Hypothalamus (tissue), 51 donors: ENCODE measurements at places on chromosomes 2 and 18.

DNA sequence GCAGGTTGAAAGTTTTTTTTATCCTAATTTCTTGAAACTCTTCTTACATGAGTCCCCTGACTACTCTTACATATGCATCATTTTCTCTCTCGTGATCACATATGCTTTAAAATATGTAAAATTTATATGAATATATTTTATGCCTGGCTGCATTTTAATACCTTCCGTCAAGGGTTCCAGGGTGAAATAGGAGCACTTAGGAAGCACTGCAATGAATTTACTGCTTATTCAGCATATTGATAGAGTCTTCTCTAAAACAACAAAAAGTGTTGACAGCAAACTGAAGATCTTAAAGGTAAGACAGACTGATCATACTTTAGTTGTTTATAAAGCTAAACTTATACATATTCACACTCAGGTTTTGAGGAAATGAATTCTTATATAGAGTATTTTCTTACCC is 1191.6 kb upstream of the CRIM1 start:
- DNase-seq, result no peak

DNA sequence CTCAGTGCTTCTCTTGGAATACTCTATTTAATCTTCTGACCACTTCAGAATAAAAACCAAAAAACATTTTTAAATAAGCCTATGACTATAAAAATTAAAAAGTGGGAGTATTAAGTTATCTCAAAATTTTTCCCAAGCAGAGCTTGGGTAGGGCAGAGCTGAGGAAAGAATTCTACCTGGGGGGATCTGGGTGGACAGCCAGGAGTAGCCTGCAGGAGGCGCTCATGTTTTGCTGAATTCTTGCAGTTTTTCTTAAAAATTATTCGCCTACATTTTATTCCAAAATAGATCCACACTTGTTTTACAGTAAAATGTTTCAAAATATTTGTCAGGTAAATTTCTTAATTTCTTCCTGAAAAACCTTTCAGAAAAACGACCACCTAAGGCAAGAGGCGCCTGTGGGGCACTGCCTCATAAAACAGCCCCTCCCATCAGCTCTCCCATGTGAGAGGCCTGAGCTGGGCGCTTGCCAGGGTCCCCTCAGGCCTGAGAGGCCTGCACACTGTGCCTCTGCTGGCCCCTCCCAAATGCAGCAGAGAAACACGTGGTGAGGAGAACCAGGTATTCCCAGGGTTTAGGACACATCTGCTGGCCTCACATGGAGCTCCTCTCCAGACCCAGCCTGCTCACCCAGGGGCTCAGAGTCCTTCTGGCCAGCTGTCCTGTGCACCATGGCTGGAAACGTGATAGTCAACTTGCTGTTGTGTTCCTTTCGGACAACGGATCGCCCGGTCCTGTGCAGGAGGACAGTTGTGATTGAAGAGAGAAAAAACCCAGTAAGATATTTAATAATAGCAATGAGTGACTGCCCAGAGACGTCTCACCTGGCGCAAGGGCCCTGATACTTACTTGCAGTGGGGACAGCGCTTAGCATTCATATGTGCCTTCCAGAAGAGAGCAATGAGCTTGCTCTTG is 17.5 kb downstream of the POLR1A start:
- DNase-seq, result no peak

DNA sequence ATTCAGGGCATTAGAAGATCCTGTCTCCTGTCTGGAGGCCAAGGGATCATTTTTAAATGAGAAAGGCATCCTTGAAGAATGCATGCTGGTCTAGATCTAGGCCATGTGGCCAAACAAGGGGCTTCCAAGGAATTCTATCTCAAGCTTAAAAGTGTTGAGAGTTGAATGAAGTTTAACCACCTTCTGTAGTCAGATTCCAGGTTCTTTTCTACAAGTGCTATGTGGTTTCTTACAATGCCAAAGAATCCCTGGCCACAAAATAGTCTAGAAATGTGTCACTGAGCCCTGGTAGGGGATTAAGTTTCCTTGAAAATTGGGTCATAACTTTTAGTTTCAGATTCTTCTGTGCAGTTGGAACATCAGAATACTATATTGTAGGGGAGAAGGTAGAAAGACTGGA is 640.7 kb upstream of the ACVR2A start:
- DNase-seq, result no peak

DNA sequence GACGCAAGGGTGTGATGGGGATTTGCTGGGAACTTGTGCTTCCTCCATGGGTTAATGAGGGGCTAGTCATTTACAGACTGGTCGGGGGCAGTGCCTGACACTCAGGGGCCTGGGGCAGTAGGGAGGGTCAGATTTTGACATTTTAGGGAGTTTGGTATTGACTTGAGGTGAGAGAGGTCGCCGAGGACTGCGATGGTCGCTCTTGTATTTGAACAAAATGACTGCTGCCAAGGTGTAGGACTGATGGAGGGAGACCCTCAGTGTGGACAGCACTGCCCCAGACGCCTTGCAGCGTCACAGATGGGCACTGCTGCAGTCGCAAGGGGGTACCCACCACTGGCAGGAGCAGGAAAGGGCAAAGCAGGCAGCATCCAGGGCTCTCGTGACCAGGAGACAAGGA is 182.9 kb downstream of the RTP5 start:
- DNase-seq, result no peak

DNA sequence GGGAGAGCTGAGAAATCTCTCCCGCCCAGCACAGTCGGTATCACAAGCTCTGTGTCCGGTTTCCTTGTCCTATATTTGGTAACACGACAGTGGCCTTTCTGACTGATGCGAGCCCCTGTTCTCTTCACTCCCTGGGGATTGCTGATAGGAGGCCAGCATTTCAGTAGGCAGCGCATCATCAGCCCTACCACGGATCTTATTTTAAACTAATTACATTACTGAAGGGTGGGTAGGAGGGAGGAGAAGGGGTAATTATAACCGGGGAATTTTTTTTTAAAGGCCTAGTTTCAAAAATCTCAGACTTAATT is 125.6 kb upstream of the LGALSL start:
- DNase-seq, result no peak

DNA sequence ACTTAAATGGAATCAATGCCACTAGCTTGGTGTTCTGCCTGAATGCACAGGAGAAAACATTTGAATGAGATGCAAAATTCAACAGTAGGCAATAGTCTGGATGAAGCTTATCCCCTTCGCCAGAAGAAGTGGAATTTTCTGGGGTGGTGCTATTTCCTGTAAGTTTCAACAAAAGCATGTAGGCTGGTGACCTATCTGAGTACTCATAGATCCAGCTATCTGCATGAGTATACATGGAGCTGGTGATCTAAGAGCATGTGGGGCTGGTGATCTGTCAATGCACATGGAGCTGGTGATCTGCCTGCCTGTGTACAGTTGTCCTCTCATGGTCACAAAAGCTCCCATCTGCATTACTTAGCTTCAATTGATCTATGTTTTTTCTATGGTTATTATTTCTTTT is 71.2 kb downstream of the SLC9A4 start:
- no peak for DNase-seq

DNA sequence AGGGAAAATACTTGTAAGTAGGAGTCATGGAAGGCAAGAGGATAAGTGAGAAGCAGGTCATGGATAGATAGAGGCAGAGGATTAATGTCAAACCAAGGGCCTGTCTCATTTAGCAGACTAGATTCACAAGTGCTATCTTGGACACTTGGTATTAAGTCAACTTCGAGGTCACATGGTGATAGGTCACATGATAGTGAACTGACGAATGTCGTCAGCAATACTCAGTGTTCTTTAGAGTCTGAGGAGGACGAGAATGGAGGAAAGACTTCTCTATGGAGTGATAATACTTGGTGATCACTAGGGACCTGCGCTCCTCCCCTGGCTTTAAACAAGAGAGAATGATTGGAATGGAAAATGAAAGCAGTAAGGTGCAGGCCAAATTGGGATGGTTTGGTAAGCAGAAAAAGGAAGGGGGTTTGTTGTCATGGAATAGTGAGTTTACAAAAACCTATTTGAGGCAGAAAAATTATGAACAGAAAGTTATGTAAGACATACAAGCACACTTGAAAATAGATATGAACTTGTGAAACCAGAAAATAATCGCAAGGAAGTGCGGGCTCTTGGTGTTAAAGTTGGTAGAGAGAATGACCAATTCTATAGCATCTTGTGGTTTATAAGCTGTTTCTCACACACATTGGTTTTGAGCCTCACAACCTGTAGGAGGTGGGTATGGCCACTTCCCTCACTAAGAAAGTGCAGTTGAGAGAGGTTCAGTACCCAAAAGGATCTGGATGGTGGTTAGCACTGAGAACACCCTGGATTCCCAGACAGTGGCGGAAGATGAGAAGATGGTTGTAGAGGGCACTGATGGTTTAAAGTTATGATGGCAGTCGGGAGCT is 141.5 kb downstream of the WDSUB1 start:
- no peak for DNase-seq

DNA sequence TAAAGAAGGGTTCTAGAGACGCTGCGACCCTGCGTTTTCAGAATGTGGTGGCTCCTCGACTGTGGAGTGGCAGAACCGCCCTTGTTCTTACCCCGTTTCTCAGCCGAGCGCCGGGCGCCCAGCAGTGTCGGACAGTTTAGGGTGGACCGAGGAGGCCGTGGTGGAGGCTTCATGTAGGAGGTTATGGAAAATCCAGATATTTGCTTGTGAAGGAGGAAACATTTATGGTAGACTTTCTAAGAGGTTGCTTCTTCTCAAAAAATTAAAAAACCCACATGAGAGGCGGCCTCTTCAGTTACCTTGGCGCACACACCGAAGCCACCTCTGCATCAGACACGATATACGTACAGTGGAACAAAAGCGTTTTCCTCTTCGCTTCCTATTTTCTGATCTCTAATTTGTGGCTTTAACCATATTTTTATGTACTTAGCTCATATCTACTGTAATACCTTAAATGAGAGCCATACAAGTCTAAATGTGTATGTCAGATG is 120.8 kb downstream of the NFATC1 start:
- DNase-seq, result no peak

DNA sequence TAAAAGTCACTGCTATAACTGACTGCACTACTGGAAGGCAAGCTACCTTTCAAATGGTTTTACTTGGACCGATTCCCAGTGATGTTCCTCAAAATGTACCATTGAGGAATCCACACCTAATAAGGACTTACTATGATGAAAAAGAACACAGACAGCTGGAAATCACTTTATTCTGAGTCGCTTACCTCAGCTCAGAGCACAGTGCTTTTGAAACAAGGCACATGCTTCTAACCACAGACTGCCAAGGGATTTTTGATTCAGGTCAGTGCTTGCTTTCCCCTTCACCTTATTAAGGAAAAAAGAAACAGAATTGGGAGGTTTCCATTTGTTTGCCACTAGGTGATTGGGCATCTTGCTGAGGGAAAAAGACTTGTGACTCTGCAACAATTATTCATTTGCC is 707.5 kb upstream of the FSHR start:
- no peak for DNase-seq

DNA sequence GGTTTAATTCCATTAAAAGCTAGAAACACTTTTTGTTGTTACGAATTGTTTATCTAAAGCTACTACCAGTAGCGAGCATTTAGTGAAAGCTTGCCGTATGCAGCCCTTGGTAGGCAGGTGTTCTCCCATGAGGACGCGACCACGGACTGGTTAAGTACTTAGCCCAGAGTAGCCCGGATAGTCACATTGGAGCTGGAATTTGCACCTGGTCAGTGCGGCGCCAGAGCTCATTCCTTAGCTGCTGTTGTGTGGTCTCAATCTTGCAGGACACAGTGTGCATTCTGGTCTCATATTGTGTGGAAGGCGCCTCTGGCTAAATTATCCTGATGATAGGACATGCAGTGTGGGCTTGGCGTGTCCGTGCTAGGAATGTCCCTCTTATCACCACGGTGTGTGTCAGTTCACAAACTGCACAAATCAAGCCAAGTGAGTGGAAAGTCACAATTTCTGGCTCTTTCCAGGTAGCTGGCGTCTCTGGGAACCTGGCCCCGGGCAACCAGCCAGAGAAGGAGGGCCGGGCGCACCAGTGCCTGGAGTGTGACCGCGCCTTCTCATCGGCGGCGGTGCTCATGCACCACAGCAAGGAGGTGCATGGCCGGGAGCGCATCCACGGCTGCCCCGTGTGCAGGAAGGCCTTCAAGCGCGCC is 133.3 kb downstream of the ZNF236 start:
- DNase-seq, result no peak
